Retinal pigment epithelial cell (primary cell): ENCODE measurements at places on chromosomes 16 and 17.

GRCh38 chr17:68533887-68534694, 21.9 kb downstream of the PRKAR1A start:
- DNase-seq, result peak; percentile 14

GRCh38 chr17:57782647-57783337, 37.7 kb upstream of the CCDC182 start:
- no peak for DNase-seq

- no peak for DNase-seq
Observed at GRCh38 chr17:13337864-13338371, 263.8 kb downstream of the HS3ST3A1 start.

GRCh38 chr16:2372684-2373083, 32.2 kb upstream of the ABCA3 start:
- DNase-seq, result no peak

GRCh38 chr16:27625050-27625697, 75.2 kb downstream of the KATNIP start:
- DNase-seq, result no peak
